ENCODE measurements at places on chromosomes 4 and X. TPM values are rescaled to one million over a fixed set of nuclear protein-coding genes. Genes with fewer than 3 reads are reported as not detected.

GRCh38 chrX:65667157-65667502 lies 324 bp upstream of the MSN start:
- no peaks in the 10 kb centered on the region for H3K36me3 ChIP-seq
- H3K4me1 ChIP-seq: peaks cover 28% of the 10 kb centered on the region
- H3K4me3 ChIP-seq: peak overlapping the region; percentile 64
- peak overlapping the region; percentile 72 for H3K27ac ChIP-seq
- no peaks in the 10 kb centered on the region for H3K27me3 ChIP-seq

DNA sequence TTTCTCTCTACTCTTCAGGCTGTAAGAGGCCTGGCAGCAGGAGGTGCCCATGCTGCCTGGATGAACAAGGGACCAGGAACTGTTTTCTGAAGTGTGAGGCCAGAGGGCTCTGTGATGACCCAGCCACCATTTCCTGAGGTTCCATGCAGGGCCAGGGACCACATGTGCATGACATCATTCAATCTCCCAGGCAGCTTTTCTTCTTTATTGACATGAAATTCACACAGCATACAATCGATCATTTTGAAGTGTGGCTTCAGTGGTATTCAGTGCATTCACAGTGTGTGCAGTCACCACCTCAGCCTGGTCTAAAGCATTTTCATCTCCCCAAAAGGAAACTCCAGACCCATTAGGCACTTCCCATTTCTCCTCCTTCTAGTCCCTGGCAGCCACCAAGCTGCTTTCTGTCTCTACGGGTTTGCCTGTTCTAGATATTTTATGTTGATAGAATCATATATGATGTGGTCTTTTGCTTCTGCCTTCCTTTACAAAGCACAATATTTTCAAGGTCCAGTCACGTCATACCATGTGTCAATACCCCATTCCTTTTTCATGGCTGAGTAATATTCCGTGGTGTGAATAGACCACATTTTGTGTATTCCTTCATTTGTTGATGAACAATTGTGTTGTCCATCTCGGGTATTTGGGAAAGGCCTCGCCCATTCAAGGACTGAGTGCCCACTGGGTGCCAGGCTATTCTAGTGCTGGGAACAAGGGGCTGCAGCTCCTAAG lies 93.1 kb downstream of the PSAPL1 start:
- DNase-seq: no peak
- H3K27ac ChIP-seq: no peak overlapping the region
- H3K27me3 ChIP-seq: peaks cover 4% of the 10 kb centered on the region
- H3K4me1 ChIP-seq: no peaks in the 10 kb centered on the region

DNA sequence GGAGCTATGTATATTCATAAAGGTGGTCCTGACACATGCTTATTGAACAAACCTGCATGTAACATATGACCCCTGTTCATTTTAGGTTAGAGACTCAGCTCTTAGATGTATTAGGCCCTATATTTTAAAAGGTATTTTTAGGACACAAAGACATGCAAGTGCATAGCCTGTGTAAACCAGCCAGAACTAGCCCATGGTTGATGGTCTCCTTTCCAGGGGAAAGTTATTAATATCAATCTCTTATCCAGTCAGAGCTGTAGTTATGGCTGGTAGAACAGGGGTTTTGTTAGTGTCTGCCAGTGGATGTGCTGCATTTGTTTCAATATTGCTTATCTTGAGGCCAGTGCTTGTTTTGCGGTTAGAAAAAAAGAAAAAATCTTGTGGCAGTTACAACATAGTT lies 488.6 kb downstream of the KCTD8 start:
- no peaks in the 10 kb centered on the region for H3K27me3 ChIP-seq
- H3K4me1 ChIP-seq: no peaks in the 10 kb centered on the region
- H3K4me3 ChIP-seq: no peak overlapping the region
- H3K27ac ChIP-seq: no peak overlapping the region

DNA sequence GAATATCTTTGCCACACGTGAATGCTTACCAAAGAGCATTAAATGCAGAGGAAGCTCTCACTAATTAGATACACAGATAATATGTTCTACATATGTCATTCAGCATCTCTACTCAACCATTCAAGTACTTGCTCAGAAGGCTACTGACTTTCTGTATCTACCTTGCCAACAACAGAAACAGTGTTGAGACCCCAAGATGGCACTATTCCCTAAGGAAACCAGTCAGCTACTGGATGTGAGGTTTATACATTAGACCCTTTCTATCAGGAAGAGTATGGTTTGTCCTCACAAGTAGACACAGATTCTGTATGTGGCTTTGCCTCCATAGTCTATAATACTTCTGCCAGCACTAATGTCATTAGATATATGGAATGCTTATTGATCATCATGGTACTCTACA lies 443.9 kb upstream of the INTU start:
- no peak for DNase-seq
- H3K36me3 ChIP-seq: peaks cover 8% of the 10 kb centered on the region
- H3K27ac ChIP-seq: no peak overlapping the region
- no peaks in the 10 kb centered on the region for H3K4me1 ChIP-seq
- H3K27me3 ChIP-seq: no peaks in the 10 kb centered on the region

GRCh38 chr4:90099812-90100211 lies 27.4 kb upstream of the CCSER1 start:
- DNase-seq: no peak
- peaks cover under 1% of the 10 kb centered on the region for H3K27me3 ChIP-seq
- H3K27ac ChIP-seq: no peak overlapping the region
- no peak overlapping the region for H3K4me3 ChIP-seq
- H3K36me3 ChIP-seq: no peaks in the 10 kb centered on the region
- no peaks in the 10 kb centered on the region for H3K4me1 ChIP-seq

- DNase-seq: no peak
- H3K27me3 ChIP-seq: no peaks in the 10 kb centered on the region
- no peak overlapping the region for H3K27ac ChIP-seq
- H3K4me3 ChIP-seq: no peak overlapping the region
- no peaks in the 10 kb centered on the region for H3K36me3 ChIP-seq
Measured at GRCh38 chrX:31506360-31506759, 434.5 kb upstream of the FTHL17 start.

GRCh38 chr4:165385126-165385525 lies 6.3 kb downstream of the CPE start:
- no peak overlapping the region for H3K4me3 ChIP-seq
- peak overlapping the region; percentile 23 for H3K27ac ChIP-seq
- no peaks in the 10 kb centered on the region for H3K27me3 ChIP-seq
- peaks cover 61% of the 10 kb centered on the region for H3K4me1 ChIP-seq

- no peak overlapping the region for H3K27ac ChIP-seq
- no peak overlapping the region for H3K4me3 ChIP-seq
- peaks cover 32% of the 10 kb centered on the region for H3K36me3 ChIP-seq
- H3K27me3 ChIP-seq: no peaks in the 10 kb centered on the region
- DNase-seq: no peak
- H3K4me1 ChIP-seq: no peaks in the 10 kb centered on the region
Measured at GRCh38 chr4:73055241-73055897, 14.1 kb downstream of the COX18 start.

- no peak overlapping the region for H3K4me3 ChIP-seq
- DNase-seq: no peak
- no peaks in the 10 kb centered on the region for H3K4me1 ChIP-seq
- no peaks in the 10 kb centered on the region for H3K27me3 ChIP-seq
- no peaks in the 10 kb centered on the region for H3K36me3 ChIP-seq
- no peak overlapping the region for H3K27ac ChIP-seq
Measured at GRCh38 chr4:92714640-92715039, 410.9 kb downstream of the GRID2 start.

DNA sequence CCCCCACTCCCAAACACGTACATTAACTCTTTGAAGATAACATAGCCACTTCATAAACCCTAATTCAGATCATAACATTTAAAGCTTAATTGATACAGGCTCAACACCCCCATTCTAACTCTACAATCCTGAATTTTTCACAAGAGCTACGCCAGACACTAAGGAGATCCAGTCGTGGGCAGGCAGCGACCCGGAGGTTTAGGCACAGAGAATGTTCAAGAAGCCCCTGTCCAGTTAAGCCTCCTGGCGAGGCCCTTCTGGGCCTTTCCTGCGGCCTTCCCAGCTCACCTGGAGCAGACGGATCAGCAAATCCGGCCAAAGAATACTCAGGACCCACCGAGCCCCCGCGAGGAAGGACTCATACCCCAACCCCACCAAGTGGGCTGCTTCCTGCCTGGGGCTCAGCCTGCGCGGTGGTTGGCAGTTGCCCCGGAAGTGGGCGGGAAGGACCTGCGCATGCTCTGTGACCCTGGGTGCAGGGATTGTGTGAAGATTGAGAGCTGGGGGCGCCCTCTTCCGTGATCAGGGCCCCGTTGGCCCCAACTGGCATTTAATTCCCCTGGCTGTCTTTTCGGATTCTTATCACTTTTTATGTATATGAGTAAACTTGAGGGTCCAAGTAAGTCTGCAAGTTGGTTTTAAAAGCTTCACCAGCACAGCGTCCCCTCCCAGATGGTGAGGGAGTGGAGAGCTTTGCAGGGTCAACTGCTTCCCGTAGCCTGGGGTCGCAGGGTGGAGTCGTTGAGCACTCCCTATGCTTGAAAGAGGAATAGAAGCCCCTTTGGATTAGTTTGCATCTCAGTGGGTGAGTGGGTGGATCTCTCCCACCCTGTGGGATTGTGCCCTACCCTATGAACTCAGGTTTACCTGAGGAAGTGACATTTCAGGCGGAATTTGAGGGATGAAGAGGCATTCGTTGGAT lies at the start of gene TRIM61:
TRIM61 (minus strand) TSS at position 415 of the 922 bp plus-strand sequence. CDS start 7,655 bp downstream, outside the sequence.
- no peaks in the 10 kb centered on the region for H3K4me1 ChIP-seq
- H3K27ac ChIP-seq: no peak within 1 kb of the TSS
- DNase-seq: no peak

- H3K27ac ChIP-seq: no peak within 1 kb of the TSS
- H3K36me3 ChIP-seq: no peaks in the 10 kb centered on the region
- H3K4me1 ChIP-seq: peaks cover 38% of the 10 kb centered on the region
- H3K27me3 ChIP-seq: no peaks in the 10 kb centered on the region
Measured at GRCh38 chr4:165327211-165328100, at the start of gene MSMO1. Gene MSMO1 (plus strand): TSS chr4:165327669. CDS start chr4:165333371, 5,702 bp downstream.

DNA sequence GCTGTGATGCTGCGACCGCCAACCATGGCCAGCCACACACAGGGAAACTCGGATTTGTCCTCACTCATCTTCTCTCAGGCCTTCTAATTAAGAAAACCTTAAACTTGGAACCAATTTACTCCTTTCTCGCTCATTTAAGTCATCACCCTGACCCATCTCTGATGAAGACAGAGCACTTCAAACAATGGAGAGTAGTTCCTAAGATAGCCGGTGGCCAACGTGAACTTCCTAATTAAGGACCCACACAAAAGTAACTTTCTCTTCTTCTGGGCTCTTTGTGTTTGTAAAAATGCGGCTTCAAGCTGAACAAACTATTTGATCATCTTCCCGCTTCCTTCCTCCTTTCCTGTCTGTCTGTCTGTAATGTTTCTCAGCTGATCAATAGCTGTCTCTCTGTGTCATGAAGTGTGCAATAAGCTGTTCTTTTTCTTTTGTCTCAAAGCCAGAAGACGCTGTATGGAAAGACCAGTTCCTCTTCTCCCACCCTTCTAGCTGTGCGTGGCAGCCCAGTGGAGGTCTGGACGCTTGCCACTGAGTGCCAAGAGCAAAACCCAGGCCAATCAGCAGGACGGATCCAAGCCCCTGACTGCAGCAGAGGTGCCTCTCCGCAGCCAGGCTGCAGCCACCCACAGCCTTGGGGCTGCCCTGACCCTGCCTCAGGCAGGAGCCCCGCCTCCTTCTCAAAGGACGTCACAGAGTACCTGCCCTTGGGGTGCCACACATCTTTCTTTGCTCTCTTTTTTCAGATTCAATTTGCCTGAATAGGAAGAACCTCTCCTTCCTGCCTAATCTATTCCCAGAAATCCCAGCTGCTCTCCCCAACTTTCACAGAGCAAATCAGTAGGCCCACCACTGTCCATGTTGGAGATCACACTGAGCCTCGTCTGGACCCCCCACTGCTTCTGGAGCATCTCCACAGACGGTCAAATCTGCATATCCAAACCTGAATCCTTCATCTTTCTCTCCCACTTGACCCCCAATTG lies 59.3 kb downstream of the MAML3 start:
- H3K27me3 ChIP-seq: no peaks in the 10 kb centered on the region
- peaks cover 70% of the 10 kb centered on the region for H3K4me1 ChIP-seq
- no peak overlapping the region for H3K4me3 ChIP-seq
- H3K27ac ChIP-seq: peak overlapping the region; percentile 77

- no peaks in the 10 kb centered on the region for H3K4me1 ChIP-seq
- DNase-seq: no peak
- H3K4me3 ChIP-seq: no peak overlapping the region
- no peaks in the 10 kb centered on the region for H3K36me3 ChIP-seq
- H3K27ac ChIP-seq: no peak overlapping the region
Measured at GRCh38 chr4:85126991-85127591, 160.6 kb upstream of the WDFY3 start.

DUX4 gene
- not detected for total RNA-seq

KDR gene
- total RNA-seq: 0.24 TPM

TDO2 gene
- total RNA-seq: not detected

VGLL1 gene
- not detected for total RNA-seq
